Activated T-helper 1 cell treated with anti-CD3 and anti-CD28 coated beads, Interleukin-12 subunit alpha, Interleukin-12 subunit beta, Interleukin-2, Interleukin-4 antibody, amounts not matched to agents 30 ng/mL and 10 ng/mL and 1 ng/mL, durations not matched to agents 14 hours and 24 hours and 36 hours (primary cell): ENCODE measurements at places on chromosomes 1 and 21.

GRCh38 chr1:161258439-161259344 lies at the start of gene PCP4L1:
Gene PCP4L1 (plus strand): TSS chr1:161258745. CDS start chr1:161258975, 230 bp downstream.
- DNase-seq, result peak; percentile 22

GRCh38 chr21:46397993-46398392 lies 60.7 kb upstream of the DIP2A start:
- DNase-seq, result no peak

DNA sequence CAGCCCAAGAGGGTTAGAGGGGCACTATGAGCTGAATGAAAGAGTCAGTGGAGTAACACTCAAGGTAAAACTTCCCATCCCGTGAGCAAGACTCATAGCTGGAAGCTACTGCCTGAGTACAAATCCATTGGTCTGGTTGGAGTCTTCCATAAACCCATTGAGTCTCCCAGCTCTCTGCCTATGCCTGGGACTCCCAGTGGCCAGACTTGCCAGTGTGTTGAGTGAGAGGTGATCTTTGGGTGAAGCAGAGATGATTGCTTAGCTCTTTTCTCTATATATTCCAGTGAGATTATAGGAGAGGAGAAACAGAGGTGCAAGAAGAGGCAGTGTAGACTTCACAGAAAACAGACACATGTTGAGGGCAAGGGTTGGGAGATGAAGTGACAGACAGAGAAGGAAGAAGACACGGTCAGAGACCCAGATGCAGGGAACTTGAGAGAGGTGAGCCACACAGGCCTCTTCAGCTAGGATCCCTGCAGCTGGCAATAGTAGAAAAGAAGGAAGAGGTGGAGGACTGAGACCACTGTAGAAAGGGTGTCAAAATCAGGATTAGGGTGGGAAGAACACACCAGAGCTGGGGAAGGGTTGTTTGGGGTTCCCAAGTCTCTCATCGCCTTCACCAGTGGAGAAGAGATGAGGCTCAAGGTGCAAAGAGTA lies 3.7 kb downstream of the FOXD2 start:
- DNase-seq, result no peak

DNA sequence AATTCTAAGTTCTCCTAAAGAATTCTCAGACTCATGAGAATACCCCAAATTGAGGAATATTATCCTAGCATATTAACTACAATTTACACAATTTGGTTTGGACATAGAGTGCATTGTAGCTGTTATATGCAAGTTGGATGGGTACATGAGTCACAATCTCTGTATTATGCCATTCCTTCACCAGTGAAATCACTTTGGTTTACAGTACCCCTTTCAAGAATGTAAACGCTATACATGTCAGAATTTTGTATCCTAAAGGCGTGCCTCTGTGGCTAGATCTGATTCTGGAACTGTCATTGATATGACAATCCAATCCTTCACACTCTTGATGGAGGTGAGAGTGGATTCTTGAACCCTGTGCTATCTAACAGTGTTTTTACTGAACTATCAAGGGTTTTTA lies 6.7 kb upstream of the IL10RB start:
- no peak for DNase-seq

GRCh38 chr1:113652771-113653170 lies 106.5 kb downstream of the PHTF1 start:
- no peak for DNase-seq

- DNase-seq, result no peak
Measured at GRCh38 chr1:44783697-44784093, 4.3 kb downstream of the BEST4 start.

DNA sequence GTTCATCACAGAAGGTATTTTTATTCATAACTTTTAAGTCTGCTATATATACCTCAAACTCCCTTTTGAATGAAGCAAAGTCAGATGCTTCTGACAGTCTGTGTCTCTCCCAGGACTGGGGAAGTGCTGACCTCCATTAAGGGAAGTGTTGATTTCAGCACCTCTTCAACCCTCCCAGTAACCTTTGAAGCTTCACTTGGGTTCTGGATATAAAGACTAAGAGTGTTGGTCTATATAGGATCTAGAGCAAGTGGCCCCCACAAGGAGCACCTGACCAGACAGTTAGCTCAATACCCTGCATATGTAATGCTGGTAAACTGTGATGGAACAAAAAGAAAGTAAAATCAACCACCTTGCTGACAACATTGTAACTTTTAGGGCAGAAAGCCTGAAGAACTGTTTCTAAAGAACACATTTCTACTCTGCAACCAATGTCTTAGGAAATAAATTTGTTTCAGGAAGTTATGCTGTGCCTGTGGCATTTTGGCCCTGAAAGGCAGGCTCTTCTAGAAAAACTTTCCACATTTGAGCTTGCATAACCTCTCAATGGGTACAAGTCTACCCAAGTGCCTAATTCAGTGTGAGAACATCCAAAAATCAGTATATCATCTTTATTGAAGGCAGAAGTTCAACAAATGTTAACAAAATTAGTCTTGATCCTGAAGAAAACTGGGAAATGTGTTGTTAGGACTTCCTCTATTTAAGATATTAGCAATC lies 865 bp upstream of the PTPN22 start:
- peak; percentile 18 for DNase-seq

DNA sequence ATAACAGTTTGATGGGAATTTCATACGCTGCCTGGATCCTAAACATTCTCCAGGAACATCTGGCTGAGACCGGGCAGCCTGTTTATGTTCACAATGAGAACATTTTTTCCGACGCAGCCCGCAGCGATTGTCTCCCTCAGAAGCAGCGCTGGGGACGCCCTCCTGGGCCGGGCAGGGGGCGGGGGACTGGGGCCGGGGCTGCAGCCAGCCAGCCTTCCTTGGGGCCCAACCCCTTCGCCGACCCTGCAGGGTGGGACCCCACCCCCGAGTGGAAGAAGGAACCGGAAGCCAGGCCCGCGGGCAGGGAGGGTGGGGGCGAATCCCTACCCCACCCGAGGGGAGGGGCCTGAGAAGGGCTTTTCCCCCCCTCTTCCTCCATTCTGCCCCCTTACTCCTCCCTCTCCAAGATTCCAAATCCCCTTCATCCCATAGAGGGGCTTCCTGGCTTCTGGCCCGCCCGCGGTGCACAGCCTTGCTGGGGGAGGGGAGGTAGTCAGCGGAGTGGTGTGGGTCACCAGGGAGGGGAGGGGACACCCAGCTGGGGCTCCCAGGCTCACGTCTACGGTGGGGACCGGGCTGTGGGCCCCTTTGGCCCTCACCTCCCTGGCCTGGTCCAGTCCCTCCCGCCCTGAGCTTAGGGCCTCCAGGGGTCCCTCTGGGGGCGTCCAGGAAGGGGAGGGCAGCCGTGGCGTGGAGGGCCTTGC lies 60.6 kb downstream of the WNT9A start:
- DNase-seq, result no peak

- no peak for DNase-seq
Measured at GRCh38 chr1:66770694-66771093, 18.4 kb downstream of the DYNLT5 start.

DNA sequence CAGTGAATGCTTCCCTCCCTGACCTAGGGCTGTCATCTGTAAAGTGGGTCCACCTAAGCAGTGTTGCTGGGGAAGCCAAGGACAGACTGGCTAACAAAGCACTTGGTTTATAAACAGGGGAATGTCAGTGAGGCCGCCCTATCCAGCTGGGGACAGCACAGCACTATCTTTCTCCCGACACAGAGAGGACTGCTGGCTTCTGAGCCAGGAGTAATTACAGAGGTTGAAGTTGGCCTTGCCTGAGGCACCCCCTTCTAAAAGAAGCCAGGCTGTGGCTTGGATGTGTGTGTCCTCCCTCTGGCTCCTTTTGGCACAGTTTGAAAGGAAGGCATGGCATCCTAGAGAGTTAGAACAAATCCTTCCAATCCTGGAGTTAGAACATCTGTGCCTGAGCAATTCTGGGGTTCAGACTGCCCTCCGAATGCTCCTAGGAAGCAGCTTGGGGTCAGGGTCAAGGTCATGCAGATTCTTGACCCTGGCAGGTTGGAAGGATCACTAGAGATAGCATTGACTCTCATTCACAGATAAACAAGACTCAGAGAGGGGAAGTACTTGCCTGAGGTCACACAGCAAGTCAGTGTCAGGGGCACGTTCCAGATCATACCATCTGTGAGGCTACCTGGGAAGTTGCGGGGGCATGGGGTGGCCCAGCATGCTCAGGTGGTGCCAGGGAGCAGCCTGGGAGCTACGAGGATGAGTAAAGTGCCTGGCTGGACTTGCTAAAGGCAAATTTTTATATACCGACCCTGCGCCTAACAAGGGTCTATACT lies 1.3 kb upstream of the LDLRAP1 start:
- DNase-seq, result no peak

DNA sequence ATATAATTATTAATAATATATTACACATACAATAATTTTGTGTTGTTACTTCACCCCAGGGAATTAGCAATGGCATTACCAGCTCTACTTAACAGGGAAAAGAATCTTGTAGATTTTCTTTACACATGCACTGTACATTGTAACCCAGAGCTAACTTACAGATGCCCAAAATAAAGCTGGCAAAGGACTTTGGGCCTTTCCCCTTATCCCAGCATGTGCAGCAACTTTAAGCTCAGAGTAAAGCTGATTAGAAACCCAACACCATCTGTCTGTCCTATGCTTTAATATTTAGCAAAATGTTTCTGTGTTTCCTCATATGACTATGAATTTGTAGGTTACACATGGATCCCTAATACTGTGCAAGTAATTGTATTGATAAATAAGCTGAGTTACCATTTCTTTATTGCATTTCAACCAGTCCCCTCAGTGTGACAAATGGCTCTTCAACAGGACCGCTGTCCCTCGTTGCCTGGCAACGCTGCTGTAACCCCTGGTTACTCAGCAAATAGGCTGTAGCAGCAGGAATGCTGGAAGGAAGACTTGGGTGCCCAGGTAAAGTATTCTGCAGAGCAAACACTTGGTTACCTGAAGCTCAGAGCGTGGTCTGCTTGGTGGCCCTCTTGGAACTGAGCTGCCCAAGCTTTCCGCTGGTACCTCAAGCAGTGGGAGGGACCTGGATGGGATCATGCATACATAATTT lies at the start of gene USH2A:
USH2A (minus strand) TSS at position 628 of the 700 bp plus-strand sequence. CDS start 1,112 bp downstream, outside the sequence.
- DNase-seq, result no peak

DNA sequence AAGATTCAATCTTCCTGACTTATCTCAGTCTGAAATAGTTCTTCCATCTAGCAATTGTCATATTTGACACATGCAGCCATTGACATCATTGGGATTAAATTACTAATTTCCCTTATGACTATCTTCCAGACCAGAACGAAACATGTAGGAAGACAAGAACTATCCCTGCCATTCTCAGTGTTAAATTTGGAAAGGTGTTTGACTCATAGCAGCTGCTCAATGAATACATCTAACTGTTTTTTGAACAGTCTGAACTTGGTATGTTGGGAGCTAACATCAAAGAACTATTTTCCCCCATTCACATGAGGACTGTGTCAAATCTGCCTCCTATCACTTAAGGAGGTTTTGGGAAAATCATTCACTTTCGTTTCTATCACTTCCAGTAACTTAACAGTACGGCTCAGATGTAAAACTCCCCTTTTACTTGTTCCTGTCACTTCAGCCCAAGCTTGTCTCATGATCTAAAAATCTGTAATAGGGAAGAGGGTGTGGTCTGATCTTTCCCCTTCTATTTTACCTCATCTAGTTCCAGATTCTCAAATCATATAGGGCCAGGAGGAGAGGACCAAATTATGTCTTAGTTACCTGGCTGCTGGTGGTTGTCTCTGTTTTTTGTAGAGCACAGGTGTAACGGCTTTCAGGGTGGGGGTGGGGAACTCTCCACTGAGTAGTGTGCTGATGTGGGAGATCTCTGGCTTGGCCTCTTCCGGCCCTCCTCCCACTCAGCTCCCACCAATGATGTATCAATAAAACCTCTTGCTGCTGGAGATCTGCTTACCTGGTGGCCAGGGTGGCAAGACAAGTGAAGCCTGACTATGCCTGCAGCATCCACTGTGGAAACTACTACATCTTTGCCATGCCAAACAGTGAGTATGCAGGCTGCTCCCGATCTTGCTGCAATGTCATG lies 26.2 kb upstream of the SLAMF1 start:
- DNase-seq, result no peak

- no peak for DNase-seq
Measured at GRCh38 chr21:42202321-42202720, 16.6 kb upstream of the ABCG1 start.

DNA sequence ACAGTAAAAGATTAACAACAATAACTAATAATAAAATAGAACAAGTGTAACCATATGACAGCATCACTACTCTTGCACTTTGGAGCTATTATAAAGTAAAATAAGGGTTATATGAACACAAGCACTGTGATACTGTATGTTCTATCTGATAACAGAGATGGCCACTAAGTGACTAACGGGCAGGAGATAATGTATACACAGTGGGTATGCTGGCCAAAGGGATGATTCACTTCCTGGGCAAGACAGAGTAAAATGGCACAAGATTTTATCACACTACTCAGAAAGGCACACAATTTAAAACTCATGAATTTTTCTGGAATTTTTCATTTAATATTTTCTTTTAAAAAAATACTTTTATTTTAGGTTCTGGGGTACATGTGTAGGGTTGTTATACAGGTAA lies 12.3 kb downstream of the SLC9C2 start:
- DNase-seq, result no peak

GRCh38 chr1:159081626-159082025 lies 5.1 kb upstream of the AIM2 start:
- DNase-seq, result no peak

GRCh38 chr1:61221642-61222041 lies 139.3 kb downstream of the NFIA start:
- no peak for DNase-seq
